Esophagus muscularis mucosa (tissue), 4 donors: ENCODE measurements at places on chromosomes 3 and 15. TPM values are rescaled to one million over a fixed set of nuclear protein-coding genes. Genes with fewer than 3 reads are reported as not detected.

- no peak for DNase-seq
Observed at GRCh38 chr3:61975936-61976335, 397.4 kb downstream of the FEZF2 start.

Gene RMDN3
- 29.5 TPM for total RNA-seq

DNA sequence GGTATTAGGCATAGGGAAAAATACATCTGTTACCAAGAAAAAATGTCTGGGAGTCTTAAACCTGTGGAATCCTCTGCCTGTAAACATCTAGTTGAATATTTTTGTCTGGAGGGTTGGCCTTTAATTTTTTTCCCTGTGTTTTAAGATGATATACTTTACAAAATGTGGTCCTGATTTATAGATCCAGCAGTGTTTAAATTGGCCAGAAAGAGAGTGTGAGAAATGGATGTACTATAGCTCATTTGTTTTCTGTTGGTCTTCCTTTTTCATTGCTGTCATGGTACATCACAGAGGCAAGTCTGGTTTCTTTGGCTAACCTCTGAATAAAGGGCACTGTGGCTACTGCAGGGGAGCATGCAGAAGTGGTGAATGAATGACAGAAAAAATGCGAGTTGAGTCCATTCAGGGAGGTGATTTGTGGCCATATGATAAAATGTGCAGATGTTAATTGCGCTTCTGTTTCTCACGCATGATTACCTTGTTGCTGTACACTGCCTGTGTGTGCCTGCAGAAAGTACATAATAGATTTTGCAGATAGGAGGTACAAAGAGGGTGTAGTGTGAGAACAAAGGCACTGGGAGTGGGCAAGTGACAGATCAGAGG, 150.0 kb downstream of the NFKBIZ start:
- DNase-seq, result no peak

Gene GABRR3
- not detected for total RNA-seq

Gene ALDH1L1
- total RNA-seq, result 39.9 TPM

DNA sequence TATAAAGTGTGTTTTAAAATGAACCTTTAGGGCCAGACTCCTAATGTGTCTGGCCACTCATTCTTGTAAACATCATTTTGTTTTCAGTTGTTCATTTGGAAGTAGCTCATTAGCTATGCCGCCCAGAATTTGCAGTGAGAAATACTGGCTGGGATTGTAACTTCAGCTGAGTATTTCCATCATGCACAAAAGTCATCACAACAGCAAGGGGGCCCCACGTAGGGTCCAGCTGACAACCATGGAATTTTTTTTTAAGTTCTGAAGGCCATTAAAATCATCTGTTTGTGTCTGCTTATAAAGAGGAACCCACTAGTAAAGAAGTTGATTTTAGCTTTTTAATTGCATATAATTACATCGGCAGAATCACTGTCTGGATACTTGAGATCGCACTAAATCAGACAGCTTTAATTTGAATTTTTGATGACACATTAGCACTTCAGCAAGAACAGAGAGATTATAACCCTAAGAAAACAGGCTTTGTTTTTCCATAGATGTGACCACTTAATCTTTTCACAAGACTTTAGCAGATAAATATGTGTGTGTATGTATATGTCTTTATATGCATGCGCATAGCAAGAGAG, 46.3 kb upstream of the SKOR1 start:
- no peak for DNase-seq

- DNase-seq, result no peak
Observed at GRCh38 chr15:78149805-78150751, 916 bp downstream of the IDH3A start.

DNA sequence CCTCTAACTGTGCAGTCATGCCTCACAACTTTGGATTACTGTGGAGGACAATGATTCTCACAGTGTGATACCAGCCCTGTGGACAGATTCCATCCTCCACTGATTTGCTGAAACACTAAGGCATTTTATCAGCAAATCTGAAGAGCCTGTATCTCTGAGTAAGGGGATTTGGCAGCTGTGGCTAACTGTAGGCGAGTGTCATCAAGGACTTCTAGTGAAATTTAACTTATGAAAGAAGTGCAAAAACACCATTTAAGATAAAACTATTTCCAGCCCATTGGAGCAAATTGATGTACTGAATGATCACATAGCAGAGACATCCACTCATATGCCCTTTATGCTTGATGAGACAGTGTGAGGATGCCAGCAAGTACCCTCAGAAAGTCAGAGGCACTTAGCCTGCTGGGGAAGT, 13.9 kb upstream of the TMPRSS7 start:
- no peak for DNase-seq

Gene C2CD4B
- total RNA-seq, result 4.5 TPM

DNA sequence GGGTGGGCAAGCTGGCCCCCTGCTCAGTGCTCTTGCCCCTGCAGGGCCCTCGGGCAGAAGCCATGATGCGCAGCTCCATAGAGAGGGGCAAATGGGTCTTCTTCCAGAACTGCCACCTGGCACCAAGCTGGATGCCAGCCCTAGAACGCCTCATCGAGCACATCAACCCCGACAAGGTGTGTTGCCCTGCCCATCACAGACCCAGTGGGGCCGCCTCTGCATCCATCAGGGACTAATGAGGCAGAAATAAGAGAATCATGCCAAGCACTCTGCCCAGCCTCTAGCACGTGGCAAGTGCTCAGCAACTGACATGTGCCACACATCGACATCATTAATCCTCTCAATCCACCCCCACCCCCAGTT, 49.4 kb downstream of the SEMA3G start:
- no peak for DNase-seq

Gene ABTB1
- 44.4 TPM for total RNA-seq

- DNase-seq, result no peak
Observed at GRCh38 chr3:43223670-43224364, 62.5 kb upstream of the SNRK start.

DNA sequence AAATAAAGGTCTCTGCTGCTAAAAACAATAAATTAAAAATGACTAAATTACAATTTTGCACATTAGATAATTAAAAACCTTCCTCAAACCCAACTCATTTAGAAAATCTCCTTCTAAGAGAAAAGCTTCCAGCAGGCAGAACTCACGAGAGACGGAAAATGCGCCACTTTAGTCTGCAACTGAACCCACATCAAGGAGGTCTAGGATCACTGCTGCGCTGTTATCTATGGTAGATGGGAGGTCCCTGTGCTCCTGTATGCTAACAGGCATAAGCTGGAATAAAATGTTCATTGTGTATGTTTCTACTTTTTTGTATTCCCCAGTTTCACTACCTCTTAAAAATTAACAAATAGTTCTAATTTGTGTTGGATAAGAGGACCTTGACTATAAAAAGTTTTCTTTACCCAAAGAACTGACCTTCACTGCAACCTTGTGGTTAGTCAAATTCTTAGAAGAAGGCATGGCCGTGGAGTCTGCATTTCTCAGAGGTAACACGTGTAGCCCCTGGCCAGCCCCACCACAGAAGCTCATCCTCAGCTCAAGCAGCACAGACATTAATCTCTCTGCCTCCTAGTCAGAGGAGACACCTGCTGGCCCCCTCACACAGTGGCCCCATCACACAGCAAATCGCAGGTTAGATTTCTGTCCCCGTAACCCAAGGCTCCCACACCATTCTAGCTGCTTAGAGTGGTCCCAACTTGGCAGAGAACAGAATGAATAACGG, 22.3 kb downstream of the STIMATE start:
- DNase-seq, result no peak

DNA sequence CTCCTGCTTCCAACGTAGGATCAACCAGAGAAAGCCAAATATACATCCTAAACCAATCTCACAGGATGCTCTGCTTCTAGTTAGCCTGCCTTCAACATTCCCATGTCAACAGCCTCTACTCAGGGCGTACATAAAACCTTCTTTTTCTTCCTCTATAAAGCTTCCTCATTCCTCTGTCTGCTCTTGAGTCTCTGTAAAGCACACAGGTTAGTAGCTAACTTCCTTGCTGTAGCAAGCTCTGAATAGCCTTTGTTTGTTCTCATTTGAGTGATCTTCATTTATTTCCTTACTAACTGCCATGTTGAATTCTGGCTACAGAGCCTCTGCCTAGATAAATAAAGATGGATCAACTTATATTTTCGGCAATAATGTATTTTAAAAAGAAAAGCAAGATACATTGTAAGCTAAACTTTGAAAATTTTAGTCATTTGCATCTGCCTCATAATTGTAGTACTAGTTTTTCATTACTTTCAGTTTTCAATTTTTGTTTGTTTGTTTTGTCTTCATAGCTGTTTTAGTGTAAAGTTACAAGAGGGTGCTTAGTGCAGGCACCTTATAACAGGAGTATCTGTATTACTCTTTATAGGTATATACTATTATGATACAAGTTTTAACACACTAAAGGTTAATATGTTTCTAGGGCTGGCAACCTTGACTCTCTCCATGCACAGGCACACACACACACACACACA, 498.2 kb downstream of the PYDC2 start:
- no peak for DNase-seq

Gene ZNF385D
- total RNA-seq, result 11.2 TPM

DNA sequence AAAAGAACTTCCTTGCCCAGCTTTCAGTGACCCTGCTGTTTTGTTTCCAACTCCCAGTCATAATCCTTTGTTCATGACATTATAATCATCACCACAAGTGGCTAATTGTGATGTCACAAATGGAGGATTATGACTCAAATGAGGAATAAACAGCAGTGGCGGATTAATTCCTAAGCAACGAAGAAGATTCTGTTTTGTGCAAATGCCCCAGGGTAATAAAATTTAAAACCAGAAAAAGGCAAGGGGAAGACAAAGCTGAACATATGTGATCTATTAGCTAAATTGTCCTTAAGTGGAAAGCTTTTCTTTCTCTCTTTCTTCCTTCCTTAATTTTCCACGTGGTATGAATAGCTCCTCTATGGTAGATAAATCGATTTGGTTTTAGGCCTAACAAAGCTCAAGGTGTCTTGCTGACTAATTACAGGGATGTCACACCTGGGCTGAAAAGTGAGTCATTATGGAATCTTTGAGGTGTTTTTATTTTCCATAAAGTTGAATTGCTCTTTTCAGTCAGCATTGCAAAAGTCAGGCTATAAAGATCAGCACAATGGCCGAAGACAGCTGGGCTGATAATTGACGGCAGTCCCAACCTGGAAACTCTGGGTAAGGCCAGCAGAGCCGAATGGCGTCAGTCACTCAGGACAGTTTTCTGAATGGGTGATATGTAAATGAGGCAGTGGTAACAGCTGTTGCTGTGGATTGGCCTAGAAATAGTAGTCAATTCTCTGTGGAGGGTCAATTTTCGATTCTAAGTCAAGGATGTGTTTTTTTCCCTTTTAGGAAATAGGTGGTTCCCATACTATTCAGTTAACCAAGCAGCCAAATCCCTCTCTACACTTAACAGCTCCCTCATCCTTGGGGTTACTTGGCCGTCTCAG, 121.5 kb downstream of the PTPRG start:
- no peak for DNase-seq

Gene LRRC31
- total RNA-seq, result not detected

Gene NPHP3
- 22.7 TPM for total RNA-seq

DNA sequence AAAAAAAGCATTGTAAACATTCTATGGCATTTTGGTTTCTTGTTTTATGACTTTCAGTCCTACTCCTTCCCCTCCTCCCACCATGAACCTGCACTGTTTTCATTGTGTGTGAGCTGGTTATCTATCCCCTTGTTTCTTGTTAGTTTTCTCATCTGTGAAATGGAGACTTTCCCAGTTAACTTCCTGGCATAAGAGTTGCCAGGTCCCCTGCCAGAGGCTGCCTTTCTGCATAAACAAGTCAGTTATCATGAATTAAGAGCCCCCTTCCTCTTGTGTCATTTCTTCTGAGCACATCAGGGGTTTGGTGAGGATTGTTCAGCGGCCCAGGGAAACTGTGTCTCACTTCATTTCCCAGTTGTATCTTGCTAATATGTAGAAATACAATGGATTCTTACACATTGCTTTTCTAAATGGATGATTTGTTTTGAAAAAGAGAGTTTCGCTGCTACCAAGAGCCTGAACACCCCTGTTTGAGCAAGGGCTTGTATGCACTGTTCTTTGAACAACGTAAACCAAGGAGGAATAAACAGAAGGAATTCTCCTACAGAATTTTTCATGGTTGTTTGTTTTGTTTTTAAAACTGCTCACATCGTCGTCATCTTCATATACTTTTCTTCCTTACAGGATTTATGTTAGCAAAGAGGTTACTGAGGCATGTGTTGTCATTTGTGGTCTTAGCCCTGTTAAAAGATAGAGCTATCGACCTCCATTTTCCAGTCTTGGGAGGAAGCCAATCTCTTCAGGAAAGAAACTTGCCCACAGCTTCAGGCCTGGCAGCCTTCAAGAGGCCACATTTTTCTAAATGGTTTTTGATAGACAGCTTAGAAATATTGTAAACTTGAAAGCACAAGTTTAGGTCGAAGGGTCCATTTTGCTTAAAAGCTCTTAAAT, 144.6 kb upstream of the IL12A start:
- DNase-seq, result no peak

GRCh38 chr3:141444586-141445285, 42.1 kb upstream of the RASA2 start:
- DNase-seq, result no peak

Gene EHD4
- 22.8 TPM for total RNA-seq

- DNase-seq, result no peak
Observed at GRCh38 chr3:156323466-156323865, 203.1 kb downstream of the KCNAB1 start.

DNA sequence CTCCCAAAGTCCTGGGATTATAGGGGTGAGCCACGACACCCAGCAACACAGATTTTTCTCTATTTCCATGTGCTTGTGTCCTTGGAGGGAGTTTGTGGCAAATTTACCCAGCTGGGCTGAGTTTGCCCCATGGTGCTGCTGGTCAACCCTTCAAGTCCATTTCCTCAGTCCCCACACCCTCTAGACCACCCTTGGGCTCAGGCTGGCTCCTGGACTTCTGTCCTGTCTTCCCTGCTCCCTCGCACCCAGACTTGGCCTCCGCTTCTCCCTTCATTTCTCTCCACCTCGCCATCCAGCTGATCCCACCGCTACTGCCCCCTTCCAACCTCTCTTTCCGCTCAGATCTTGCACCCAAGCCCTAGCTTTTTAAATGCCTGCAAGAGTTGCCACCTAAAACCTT, 7.3 kb upstream of the RHOV start:
- no peak for DNase-seq

DNA sequence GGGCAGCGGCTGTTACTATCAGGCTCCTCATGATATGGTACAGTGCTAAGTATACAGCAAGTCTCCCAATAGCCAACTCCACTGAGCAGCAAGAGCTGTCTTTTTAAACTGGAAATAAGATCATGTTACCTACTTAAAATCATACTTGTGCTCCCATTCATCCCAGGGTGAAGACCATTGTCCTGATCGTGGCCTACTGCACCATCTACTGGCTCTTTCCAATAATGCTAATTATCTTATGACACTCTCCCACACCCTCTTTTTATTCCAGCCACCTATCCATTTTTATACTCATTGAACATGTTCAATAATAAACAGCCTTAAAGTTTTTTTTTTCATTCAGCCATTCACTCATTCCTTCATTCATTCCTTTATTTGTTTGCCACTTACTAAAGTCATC, 117.7 kb downstream of the GBE1 start:
- DNase-seq, result no peak

DNA sequence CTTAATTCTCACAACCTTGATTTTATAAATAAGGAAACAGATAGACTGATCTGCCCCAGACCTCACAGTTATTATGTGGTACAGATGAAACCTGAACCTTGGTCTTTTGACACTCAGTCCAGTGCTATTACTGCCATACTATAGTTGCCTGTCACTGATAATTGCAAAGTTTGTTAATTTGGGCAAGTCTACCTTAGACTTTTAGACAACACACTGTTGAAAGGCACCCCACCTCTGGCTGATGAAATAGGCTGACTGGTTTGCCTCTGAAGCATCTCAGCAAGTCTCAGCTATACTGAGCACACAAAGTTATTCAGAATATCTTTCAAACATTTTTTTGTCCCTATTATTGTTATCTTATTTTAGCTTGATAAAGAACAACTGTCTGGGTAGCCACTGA, 53.1 kb upstream of the MAP4 start:
- DNase-seq, result no peak
